ENCODE measurements at places on chromosomes 2 and 18.

GRCh38 chr2:97617911-97618310 lies 28.0 kb upstream of the COX5B start:
- DNase-seq: no peak

DNA sequence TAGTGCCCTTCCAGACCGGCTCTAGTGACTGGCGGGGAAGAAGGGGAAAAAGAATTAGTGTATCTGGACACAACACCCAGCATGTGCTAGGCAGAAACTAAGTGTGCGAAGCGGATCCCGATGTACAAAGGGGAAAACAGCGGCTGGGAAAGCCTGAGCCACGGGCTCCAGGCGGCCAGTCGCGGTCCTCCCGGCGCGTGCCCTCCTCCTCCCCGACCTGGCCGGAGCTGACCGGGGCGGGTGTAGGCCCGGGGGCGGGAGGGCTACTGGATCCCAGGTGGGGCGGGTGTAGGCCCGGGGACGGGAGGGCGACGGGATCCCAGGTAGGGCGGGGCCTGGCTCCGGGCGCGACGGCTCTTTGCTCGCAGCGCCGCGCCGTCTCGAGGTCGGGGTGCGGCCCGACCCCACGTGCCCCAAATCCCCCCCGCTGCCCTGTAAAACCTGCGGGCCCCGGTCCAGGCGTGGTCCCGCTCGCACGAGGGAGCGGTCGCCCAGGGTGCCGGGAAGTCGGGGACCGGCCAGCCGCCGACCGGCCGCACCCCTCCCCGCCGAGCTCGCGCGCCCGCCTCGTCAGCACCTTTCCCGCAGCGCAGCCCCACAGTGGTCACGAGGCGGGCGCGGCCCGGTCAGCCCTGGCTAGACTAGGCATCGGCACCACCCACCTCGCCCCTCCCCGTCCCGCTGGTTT lies 48.8 kb downstream of the C2orf42 start:
- no peak for DNase-seq

GRCh38 chr2:10761591-10761990 lies 40.2 kb downstream of the ATP6V1C2 start:
- no peak for DNase-seq

- no peak for DNase-seq
Measured at GRCh38 chr2:150732491-150732890, 245.0 kb upstream of the RND3 start.

DNA sequence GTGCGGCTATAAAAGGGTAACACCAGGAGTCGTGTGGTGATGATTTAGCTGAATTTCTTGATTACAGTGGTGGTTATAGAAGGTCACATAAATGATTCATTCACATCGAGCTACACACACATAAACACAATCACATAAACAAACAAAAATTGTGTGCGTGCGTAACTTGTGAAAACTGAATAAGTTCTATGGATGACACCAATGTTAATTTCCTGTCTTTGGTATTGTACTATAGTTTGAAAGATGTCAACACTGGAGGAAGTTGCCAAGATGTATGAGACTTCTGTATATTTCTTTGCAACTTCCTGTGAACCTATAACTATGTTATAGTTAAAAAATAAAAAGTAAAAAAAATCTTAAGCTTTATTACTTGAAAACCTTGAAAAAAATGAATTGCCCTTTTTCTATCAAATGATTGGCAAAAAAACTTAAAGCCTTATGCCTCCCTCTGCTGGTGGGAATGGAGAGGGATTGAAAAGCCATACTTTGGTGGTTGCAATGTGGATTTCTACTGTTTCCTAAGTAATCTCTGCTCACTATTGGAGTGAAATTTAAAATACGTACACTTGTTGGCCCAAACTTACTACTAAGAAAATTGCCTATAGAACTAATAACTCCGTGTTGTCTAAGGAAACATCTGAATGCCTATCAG lies 227.7 kb downstream of the RPIA start:
- no peak for DNase-seq

DNA sequence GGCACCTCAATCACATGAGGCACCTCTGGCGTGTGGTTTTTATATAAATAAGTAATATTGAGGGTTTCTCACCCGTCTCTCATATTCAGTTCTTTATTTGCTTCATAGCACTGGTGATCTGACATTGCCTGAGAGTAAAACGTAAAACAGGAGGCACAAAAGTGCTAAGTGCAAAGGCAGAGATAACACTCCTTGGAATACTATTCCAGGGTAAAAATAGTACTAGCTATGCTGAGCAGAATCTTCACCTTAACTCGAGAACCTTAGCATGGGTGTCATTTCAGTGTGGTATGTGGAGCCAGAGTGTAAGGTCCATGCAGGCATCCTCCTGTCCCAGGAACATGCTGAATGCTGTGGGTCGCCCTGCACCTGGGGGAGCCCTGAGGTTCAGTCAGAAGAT lies 26.9 kb downstream of the ZCCHC2 start:
- no peak for DNase-seq

Data from GOT3 (cell line).